ENCODE measurements at places on chromosomes 6 and 20.

GRCh38 chr6:129032602-129033001, 149.7 kb downstream of the LAMA2 start:
- no peak for DNase-seq

GRCh38 chr20:3783068-3783489, 1.8 kb upstream of the SPEF1 start:
- no peak for DNase-seq

DNA sequence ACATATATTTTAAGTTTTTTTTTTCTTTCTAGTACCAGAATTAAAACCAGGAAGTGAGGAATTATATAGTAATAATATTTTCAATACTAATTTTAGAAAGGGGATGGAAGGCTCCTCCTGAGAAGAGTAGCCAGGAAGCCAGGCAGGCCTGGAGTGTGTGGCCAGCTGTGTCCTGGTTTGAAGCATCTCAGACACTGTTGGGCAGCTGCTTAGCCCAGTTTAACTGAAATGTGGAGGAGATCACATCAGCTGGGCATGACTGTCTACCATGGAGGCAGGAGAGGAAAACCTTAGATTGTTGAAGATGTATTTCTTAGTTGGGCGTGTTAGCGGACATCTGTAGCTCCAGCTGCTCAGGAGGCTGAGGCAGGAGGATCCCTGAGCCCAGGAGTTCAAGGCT, 142.2 kb downstream of the ARID1B start:
- no peak for DNase-seq

GRCh38 chr6:161891542-161891941, 617.7 kb upstream of the AGPAT4 start:
- DNase-seq = no peak

DNA sequence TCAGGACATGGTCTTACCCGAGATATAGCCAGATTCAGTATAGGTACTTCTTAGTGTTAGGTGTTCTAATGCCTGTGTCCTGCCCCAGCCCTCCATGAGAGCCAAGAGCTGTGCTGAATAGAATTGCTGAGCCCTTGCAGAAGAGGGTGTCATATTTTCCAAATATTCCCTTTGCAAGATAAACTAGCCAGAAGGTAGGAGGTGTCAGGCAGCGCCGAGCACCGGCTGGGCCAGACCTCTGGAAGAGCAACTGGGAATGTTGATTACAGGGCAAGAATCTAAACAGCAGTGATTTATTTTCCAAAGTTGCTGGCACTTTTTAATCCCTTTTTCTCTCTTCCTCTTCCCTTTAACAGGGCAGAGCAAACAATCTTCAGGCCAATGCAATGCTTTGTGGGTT, 37.1 kb upstream of the EZR start:
- no peak for DNase-seq

Measured in NCI-H187 (cell line).